Ureter (tissue), 1 donor: ENCODE measurements at places on chromosomes 6 and 20. TPM values are rescaled to one million over a fixed set of nuclear protein-coding genes. Genes with fewer than 3 reads are reported as not detected.
A peak's percentile ranks its signal among the peaks of the same experiment; 100 is the strongest.

- DNase-seq, result peak; percentile 71
These were observed 84.9 kb downstream of the FBXO5 start for GRCh38 chr6:152897807-152898399.

GRCh38 chr20:9122571-9122970 is 53.7 kb downstream of the PLCB4 start:
- DNase-seq, result no peak

DNA sequence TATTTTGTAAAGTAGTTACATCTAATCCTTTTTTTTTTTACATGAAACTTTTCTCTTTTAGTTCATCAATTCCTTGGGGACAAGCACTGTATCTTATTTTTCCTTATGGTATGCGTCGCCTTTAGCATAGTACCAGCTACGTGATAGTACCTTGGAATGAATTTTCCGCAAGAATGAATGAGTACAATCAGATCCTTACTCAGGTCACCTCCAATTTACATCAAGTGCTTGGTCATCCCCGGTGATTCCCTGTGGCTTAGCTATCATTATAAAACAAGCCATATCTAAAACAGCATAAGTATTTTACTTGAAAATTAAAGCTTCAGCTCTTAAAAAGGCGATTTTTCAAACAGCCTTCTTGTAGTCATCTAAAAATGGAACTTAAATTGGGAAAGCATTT is 680.4 kb upstream of the MAP3K7 start:
- no peak for DNase-seq

- DNase-seq, result no peak
These were observed 112.2 kb downstream of the PCSK2 start for GRCh38 chr20:17339000-17339399.

GRCh38 chr6:169587975-169588374 is 113.9 kb downstream of the WDR27 start:
- no peak for DNase-seq

GRCh38 chr20:35539756-35540212 is 2.1 kb upstream of the ERGIC3 start:
- DNase-seq, result no peak

- no peak for DNase-seq
These were observed 181.4 kb downstream of the PHF3 start for GRCh38 chr6:63816982-63817436.

The OR2H1 gene
- not detected for total RNA-seq

- no peak for DNase-seq
These were observed 51.9 kb upstream of the MRPS10 start for GRCh38 chr6:42269553-42269952.

DNA sequence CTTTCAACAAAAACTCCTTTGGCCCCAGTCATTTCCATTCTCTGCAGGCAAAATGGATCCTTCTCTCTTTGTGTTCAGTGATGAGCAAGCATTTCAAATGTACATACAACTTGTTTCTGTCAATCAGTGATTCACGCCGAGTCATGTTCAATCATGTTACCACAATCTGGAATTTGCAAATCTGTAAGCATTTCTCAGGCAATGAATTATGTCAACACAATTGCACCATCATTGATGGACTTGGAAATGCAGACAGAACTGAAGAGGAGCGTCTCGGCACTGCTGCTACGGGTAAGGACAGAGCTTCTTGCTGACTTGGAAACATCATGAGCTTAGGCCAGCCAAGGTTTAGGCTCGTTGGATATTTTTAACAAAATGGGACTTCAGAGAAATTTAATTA is 132.8 kb upstream of the AGPAT4 start:
- DNase-seq, result no peak

- no peak for DNase-seq
These were observed 1570.0 kb upstream of the DEFB115 start for GRCh38 chr20:29687438-29687837.

- DNase-seq, result no peak
These were observed 16.2 kb downstream of the TNXB start for GRCh38 chr6:32092760-32093497.

The CLVS2 gene
- total RNA-seq, result 0.18 TPM

The SOX18 gene
- 28.1 TPM for total RNA-seq

DNA sequence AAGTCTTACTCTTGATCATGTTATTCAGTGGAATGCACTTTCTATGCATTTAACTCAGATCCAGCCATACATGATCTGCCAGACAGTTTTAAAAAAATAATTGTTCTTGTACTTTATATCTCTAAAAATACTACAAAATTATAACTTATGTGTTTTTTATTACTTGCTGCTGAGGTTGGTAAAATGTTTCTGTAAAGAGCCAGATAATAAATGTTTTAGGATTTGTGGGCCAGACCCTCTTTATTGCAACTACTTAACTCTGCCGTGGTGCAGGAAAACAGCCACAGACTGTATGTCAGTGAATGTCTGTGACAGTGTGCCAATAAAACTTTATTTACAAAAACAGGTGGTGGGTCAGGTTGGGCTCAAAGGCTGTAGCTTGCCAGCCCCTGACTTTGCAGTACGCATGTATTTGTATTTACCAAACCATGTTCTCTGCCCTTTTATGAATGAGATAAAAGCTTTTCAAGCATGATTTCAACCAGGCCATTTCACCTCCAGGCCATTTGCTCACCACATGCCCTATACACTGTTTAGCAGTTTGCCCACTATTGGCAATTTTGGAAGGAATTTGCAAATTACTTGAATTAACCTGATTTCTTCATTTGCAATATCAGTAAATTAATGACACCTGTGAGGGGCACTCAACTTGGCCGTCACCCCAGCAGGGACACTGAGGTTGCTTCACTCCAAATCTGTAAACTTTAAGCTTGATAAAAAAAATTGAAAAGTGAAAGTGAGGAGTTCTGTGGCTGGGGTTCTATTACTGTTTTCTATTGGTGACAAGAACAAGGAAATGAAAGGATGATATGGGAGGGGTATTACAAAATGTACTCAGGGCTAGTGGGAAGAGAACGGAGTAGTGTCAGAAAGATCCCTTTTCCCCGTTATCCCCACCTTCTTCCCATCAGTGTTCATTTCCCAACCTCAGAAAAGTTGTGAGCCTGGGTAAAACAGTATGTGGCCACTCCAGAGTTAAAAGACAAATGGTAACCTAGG is 133.4 kb downstream of the CEBPB start:
- DNase-seq, result no peak

- no peak for DNase-seq
These were observed 32.7 kb downstream of the TUBB2B start for GRCh38 chr6:3194535-3195419.

DNA sequence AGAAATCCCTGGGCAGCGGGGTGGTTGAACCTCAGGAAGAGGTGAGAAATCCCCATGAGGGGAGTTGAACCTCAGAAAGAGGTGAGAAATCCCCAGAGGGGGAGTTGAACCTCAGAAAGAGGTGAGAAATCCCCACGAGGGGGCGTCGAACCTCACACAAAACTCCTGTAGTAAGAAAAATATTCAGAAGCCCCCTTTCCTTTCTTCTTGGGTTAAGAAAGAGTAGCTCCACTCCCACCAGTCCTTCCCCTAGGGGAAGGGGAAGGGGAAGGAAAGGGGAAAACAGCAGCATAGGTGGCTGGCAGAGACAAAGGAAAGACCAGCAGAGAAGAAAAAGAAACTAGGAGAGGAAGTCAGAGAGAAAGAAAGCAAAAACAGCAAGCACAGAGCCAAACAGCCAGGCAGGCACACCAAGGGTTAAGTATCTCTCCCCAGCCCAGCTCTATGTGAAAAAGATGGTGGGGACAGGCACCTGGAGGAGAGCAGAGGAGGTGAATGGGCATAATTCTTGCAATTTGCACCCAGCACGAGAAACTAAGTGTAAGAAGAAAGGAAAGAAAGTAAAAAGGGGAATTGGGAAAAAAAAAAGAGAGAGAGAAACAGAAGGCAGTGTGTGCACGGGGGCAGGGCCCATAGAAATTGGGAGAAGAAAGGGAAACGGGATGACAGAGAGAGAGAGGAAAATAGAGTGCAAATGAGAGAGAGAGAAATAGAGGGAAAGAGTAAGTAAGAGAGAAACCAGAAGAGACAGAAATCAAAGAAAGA is 88.2 kb downstream of the PLG start:
- no peak for DNase-seq

DNA sequence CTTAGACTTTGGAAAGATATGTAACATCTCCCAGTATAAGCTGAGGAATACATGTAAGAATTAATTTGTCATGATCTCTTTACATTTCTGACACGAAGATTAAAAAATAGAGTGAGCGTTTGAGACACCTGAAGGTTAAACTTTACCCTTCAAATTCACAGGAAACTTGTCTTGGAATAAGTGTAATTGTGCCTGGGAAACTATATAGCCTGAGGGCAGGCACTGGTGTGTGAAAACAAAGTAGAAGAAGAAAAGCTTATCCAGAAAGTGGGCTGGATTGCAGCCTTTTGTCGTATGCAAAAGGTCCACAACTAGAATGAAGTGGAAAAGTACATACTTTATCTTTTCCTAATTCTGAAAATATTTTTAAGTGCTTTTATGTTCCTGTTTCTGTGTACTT is 275.7 kb upstream of the TCF21 start:
- DNase-seq, result no peak

The FABP7 gene
- total RNA-seq, result not detected

DNA sequence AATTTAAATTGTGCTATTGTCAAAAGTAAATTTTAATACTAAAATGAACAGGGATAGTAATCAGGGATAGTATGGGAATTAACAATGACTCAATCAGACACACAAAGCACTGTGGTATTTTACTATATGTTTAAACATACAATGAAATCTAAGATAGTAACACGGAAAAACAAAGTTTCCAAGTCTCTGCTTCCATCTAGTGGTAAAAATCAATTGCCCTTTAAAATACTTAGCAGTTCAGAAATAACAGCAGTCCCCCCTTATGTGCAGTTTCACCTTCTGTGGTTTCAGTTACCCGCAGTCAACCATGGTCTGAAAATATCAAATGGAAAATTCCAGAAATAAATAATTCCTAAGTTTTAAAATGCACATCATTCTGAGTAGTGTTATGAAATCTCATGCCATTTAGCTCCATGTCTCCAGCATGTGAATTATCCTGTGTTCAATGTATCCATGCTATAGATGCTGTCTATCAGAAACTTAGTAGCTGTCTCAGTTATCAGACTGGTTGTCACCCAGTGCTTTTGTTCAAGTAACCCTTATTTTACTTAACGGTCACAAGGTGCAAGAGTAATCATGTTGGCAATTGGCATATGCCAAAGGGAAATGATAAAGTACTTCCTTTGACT is 58.5 kb downstream of the AHI1 start:
- DNase-seq, result no peak

GRCh38 chr6:166343150-166343487 is 774 bp upstream of the SFT2D1 start:
- no peak for DNase-seq

GRCh38 chr6:140897804-140898573 is 1234.7 kb upstream of the GJE1 start:
- no peak for DNase-seq

The TSPO2 gene
- not detected for total RNA-seq
